ENCODE measurements at places on chromosomes 16 and 17.

DNA sequence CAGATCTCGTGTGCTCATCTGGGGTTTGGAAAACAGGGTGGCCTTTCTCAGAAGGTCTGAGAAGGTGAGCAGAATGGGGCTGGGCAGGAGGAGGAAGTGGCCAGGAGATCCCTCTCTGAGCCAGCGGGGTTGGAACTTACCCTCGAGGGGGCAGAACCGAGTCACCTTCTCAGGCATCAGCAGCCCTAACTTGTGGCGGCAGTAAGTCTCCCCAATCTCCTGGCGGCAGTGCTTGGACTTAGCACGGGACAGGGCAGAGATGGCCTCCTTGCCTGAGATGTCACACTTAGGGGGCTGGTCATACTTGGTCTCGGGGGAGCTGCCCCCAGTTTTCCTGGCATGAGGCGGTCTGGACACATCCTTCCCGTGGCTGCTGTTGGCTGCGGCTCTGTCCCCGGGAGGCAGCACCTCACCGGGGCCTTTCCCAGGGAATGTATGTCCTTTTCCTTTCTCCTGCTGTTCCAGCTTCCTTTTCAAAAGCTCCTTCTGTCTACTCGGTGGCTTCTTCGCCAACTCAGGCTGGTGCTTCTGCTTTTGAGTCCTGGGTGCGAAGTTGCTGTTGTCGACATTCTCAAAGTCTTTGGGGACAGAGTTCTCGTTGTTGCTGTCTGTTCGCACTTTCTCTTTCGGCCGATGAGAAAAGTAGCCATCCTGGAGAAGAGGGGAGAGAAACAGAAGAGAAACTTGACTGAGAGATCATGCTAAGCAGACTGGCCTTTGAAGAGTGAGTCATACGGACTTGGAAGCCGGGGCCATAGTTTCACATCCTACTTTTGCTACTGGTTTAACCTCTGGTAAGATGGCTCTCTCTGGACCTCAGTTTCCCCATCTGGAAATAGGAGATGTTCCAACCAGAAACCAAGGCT, 211.7 kb downstream of the XYLT1 start:
- DNase-seq: no peak

GRCh38 chr17:78172249-78173051, 4.1 kb downstream of the SYNGR2 start:
- DNase-seq: no peak

DNA sequence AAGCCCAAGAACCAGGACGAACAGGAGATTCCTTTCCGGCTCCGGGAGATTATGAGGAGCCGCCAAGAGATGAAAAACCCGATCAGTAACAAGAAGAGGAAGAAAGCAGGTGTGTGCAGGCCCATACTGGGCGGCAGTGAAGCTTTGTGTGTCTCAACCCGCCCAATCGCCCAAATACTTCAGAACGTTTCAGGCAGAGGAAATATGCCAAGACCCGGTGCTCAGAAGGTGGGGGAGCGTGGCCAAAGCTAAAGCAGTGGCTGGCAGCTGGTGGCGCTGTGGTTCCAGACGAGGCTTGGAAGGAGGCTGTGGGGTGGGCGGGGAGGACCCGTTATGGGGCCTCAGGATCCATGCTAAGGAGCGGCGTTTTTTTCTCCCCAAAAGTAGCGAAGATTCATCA, 1.2 kb downstream of the CCDC137 start:
- DNase-seq: no peak

DNA sequence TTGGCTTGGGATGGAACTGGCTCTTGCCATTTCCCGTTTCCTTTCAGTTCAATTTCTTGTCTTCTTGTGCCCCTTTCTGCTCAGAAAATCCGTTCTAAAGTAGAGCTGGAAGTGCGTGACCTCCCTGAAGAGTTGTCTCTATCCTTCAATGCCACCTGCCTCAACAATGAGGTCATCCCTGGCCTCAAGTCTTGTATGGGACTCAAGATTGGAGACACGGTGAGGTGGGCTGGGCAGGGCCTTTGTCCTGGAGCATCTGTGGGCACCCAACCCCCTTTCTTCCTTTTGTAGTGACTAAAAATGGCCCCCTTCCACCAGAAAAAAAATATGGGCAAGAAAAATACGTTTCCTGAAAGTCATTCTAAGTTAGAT, 32.9 kb upstream of the EFCAB13 start:
- no peak for DNase-seq

GRCh38 chr17:6070430-6070912, 292 bp downstream of the WSCD1 start:
- DNase-seq: no peak

GRCh38 chr16:86580063-86580790, 1.9 kb downstream of the FOXL1 start:
- no peak for DNase-seq
